Bronchial epithelial cell (primary cell): ENCODE measurements at places on chromosomes 16 and 17.
A peak's percentile ranks its signal among the peaks of the same experiment; 100 is the strongest.

GRCh38 chr16:67430977-67431774 is at the start of gene HSD11B2:
TSS of gene HSD11B2 (plus strand) at chr16:67431121. CDS start at chr16:67431249, 128 bp downstream.
- DNase-seq, result peak; percentile 44

- DNase-seq, result no peak
These were observed 49.5 kb upstream of the MEAK7 start for GRCh38 chr16:84553873-84554399.

DNA sequence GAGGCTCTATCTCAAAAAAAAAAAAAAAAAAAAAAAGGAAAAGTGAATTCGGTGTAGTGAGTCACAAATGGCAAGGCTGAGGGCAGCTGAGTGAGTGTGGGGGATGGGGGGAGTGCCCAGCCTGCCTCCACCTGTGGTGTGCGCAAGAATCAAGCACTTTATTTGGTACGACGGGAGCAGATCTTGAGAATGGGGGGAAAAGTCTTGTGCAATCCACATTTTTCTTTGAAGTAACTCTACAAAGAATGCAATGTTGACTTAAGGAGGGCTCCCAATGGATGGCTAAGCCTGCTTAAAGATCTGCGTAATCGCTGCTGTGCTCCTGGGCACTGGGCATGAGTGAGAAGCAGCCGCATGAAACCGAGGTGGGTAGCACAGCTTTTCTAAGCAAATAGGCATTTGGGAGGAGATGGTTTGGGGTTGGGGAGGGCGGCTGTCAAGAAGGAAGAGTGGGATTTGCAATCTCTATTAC is 28.2 kb downstream of the ATP2C2 start:
- DNase-seq, result peak; percentile 95

- no peak for DNase-seq
These were observed 63.6 kb upstream of the TBX2 start for GRCh38 chr17:61335845-61336655.

DNA sequence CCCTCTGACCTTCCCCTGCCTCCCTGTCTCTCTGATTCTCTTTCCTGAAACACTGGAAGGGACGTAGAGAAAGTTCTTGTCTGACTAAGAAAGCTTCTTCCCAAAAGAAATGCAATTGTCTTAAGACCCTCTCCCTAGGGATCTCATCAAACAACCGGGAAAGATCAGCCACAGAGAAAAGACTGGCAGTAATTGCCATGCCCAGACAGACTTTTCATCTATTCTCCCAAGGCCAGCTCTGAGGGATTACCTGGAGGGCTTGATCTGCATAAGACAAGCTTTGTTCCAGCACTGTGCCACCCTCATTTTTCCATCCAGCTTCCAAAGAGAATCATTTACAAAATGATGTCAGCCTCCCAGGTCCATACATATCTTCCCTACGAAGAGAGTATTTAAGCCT is 38.8 kb upstream of the HS3ST3A1 start:
- DNase-seq, result no peak

DNA sequence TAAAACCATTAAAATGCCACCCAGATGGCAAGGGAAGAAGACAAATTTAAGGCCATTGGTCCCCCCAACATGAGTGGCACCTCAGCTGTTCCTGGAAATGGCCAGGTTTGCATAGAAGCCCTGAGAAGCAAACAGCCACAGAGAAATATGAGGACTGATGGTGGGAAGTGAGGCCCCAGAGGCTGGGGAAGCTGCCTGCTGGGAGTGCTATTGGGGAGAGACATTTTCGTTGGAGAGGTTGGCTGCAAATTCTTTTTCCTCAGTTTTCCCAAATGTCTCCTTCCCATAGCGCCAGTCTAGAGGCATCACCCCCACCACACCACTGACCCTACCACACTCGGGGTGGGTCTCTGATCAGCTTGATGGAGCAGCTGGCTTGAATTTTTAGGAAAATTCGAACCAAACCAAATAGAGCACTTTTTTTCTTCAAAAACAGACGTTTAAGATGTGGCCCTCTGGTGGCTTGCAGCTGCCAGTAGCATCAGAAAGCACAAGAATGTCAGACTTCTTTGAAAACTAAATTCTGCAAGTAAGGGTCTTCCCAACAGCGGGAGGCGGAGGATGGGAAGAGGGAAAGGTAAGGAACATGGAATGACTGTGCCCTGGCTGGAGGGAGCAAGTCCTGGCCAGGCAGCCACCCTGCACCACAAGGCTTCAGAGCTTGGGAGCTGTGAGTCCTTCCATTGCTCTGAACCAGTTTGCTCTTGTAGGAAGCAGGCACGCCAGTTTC is 13.2 kb upstream of the SLC12A3 start:
- DNase-seq, result no peak

DNA sequence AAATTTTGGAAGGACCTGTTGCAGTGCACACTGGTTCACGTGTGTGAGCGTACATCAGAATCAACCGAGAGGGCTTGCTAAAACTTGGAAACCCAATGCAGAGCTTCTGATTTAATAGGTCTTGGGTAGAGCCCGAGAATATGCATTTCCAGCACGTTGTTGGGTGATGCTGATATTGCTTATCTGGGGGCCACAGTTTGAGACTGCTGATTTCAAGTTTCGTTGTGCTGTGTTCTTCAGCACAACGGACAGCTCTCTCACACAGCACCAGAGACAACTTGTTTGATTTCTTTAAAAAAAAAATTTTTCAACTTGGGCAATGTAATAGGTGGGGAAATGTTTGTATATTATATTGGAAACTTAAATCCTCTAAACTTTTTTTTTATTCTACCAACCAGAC is 9.4 kb downstream of the OR4D2 start:
- DNase-seq, result no peak

DNA sequence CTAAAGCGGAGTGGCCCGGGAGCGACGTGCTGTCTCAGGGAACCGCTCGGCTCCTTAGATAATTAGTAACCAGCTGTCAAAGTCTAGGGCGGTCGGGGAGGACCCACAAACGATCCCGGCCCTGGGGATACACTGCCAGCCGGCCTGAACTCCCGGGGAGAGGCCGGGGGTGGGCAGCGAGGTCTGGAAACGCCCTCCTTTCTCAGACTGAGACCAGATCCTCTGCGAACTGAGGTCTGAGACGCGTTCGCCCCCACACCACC is 1.3 kb downstream of the HNF1B start:
- no peak for DNase-seq

DNA sequence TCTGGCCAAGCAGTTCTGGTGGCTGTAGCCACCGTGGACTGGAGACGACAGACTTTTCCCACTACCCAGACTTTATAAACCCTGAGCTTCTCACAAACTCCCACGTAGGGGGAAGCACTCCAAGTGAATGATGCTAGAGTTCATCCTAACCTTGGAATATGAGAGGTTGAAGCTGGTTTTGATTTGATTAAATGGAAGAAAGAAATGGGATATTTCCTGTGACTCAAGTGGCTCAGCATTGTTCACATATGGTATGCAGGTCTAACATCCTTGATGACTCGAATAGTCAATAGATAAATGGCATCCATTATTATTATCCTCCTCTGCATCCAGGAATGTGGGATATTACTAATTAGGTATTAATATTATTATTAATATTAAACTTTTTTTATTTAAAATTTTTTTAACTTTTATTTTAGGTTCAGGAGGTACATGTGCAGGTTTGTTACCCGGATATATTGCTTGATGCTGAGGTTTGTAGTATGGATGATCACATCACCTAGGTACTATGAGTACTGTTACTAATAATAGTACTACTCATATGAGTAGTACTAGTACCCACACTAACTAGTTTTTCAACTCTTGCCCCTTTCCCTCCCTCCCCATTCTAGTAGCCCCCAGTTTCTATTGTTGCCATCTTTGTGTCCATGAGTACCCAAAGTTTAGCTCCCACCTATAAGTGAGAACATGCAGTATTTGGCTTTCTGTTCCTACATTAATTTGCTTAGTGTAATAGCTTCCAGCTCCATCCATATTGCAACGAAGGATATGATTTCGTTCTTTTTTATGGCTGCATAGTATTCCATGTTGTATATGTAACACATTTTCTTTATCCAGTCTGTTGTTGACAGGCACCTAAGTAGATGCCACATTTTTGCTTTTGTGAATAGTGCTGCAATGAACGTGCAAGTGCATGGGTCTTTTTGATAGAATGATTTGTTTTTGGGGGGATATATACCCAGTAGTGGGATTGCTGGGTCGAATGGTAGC is 22.9 kb downstream of the PIK3R6 start:
- peak; percentile 47 for DNase-seq

GRCh38 chr17:69960755-69961154 is 114.3 kb upstream of the KCNJ16 start:
- no peak for DNase-seq

GRCh38 chr16:66894948-66895688 is 14.8 kb downstream of the PDP2 start:
- peak; percentile 62 for DNase-seq

DNA sequence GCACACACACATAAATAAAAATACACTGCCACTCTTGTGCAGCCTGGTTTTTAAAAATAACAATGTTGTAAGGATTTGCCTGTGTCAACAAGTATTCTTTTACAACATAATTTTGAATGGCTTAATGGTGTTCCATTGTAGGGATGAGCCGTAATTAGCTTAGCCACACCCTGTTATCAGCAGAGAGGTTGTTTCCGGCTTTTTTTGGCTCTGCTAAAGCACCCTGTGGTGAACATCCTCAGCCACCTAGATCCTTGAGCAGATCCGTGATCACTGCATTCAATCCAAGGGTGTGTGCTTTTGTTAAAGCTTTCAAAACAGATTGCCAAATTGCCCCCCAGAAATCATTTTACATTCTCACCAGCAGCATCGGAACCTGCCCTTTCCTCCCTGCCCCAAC is 7.0 kb downstream of the KATNB1 start:
- DNase-seq, result no peak

DNA sequence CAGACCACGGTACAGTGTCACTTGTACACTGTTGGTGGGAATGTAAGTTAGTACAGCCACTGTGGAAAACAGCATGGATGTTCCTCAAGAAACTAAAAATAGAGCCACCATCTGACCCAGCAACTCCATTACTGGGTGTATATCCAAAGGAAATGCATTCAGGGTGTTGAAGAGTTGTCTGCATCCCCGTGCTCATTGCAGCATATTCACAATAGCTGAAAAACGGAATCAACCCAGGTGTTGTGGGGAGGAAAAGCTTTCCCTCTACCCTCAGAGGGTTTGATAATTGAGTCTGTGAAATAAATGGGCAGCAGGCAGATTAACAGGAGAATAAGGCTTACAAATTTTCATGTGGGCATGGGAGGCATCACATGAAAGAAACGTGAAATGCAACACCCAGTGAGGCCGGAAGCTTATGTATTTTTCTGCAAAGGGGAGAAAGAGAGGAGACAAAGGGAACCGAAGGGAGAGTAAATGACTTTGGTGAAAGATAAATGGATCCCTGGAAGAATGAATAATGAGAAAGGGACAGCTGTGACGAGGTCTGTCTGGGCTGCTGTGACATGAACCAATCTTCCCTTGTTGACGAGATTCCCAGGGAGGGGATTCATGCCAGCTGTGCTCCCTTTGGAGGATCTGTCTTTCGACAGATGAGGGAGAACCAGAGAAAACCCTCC is 106.2 kb downstream of the KCNJ12 start:
- DNase-seq, result no peak

DNA sequence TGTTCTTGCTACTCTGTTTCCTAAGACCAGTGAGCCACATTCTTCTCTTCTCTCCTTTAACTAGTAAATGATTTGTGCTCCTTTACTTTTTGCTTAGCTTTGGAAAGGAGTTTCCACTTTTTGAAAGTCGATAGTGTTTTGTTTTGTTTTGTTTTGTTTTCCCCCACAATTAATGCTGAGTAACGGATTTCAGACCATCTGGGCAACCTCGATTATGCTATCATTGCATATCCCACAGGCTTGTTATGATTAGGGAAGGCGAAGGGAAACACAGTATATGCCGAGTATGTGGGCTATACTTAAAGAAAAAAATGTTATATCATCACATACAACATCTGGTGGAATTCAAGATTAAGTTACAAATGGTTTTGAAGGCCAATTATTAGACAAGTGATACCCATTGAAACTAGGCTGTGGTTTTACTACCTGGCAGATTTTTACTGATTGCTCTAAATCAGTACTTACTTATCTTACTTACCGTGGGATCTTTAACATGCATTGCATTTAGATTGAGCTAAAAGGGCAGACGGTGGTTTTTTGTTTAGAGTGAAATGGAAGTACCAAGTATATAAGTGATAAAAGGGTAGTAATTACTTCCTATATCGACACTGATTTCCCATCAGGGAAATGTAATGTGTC is 361.3 kb upstream of the SOX9 start:
- DNase-seq, result no peak

- DNase-seq, result peak; percentile 98
These were observed 241.7 kb downstream of the SOX9 start for GRCh38 chr17:72362376-72363088.

DNA sequence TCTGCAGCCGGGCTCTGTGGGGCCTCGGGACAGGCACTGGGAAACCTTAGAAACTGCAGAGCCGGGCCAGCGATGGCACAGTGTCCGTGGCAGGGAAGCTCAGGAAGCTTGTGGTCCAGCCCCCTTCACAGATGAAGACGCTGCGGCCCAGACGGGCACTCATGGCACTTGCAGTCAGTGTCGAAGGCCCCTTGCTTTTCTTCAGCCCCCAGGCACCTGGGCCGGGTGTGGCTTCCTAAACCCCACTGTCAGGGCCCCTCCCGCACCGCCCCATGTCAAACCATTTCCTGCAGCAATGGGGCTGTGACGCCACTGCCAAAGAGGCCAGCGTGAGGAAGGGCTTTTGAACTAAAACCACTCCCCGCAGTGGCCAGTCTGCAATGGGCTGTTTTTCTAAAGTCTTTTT is 164.0 kb downstream of the LAT start:
- no peak for DNase-seq

DNA sequence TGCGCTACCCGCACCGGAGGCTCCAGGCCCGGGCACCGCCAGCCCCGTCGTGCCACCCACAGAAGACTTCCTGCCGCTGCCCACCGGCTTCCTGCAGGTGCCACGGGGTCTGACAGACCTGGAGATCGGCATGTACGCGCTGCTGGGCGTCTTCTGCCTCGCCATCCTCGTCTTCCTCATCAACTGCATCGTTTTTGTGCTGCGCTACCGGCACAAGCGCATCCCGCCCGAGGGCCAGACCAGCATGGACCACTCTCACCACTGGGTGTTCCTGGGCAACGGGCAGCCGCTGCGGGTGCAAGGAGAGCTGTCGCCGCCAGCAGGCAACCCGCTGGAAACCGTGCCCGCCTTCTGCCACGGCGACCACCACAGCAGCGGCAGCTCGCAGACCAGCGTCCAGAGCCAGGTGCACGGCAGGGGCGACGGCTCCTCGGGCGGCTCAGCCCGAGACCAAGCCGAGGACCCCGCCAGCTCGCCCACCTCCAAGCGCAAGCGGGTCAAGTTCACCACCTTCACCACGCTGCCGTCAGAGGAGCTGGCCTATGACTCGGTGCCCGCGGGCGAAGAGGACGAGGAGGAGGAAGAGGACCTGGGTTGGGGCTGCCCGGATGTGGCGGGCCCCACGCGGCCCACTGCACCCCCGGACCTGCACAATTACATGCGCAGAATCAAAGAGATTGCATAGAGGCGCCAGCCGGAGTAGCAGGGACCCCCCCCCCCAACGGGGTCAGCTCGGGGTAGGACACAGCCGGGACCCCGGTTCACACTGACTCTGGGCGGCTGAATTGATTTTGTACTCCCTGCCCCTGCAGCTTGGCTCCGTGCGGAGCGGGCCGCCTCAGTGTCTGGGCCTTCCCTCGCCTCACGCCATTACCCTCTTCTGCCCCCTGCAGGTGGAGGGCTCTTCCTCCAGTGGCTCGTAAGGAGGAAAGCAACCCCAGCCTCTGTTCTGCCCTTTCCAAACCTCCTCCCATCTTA is 58.5 kb downstream of the TMEM132E start:
- DNase-seq, result peak; percentile 52

GRCh38 chr17:65529761-65530522 is 31.5 kb downstream of the AXIN2 start:
- DNase-seq, result no peak
